ENCODE measurements at places on chromosomes 7 and 10.

DNA sequence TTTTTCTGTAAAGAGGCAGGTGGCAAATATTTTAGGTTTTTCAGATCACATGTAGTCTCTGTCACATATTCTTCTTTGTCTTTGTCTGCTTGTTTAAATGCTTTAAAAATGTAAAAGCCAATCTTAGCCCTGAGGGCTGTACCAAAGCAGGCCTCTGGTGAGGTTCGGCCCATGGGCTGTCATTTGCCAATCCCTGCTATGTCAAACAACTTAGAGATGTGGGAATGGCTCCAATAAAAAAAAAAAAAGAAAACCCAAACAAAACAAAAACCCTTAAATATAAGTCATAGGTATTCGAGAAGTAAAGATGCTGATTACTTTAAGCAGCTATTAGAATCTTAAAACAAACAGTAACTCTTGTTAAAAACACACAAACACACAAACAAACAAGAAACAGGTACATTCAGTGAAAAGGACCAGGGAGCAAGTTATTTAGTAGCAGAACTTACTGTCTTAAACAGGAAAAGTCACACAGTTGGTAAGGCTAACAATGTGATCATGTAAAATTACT is 61.4 kb upstream of the NAMPT start:
- no peak for DNase-seq

- DNase-seq, result no peak
These were observed 179.7 kb downstream of the ANK3 start for GRCh38 chr10:60209874-60210570.

DNA sequence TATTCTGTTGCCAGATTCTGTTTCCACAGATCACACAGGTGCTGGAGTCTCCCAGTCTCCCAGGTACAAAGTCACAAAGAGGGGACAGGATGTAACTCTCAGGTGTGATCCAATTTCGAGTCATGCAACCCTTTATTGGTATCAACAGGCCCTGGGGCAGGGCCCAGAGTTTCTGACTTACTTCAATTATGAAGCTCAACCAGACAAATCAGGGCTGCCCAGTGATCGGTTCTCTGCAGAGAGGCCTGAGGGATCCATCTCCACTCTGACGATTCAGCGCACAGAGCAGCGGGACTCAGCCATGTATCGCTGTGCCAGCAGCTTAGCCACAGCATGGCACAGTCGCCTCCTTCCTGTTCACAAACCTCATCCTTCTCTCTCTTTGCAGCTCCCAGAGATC is 237.5 kb upstream of the PRSS1 start:
- no peak for DNase-seq

DNA sequence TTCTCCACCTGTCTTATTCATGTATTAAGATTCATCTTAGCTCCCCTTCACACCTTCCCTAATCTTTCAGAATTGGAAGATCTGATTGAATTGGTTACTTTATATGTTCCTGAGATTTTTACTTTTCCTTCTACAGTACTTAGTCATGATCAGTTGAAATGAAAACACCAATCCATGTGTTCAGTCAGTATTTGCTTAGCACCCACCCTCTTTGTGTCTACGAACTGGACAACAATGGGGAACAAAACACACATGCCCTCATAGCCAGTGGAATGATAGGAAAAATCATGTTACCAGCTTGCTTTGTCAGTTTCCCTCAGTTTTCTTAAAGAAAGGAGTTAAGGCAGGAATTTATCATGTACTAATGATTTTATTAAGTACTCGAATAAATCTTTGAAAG is 2.0 kb downstream of the MASTL start:
- no peak for DNase-seq

GRCh38 chr7:158613481-158613880 is 25.9 kb upstream of the PTPRN2 start:
- no peak for DNase-seq

- peak; percentile 51 for DNase-seq
These were observed 526 bp downstream of the ZNF248 start for GRCh38 chr10:37856881-37857286.

GRCh38 chr7:128197989-128198580 is 43.0 kb upstream of the LEP start:
- DNase-seq, result no peak

GRCh38 chr10:60611291-60611747 is 167.0 kb upstream of the CDK1 start:
- DNase-seq, result no peak

GRCh38 chr7:26590709-26591108 is 273.7 kb downstream of the SKAP2 start:
- DNase-seq, result no peak

- no peak for DNase-seq
These were observed 3.2 kb upstream of the TMEM273 start for GRCh38 chr10:49191349-49191748.

- DNase-seq, result no peak
These were observed 1078.3 kb downstream of the NRG3 start for GRCh38 chr10:82953331-82953730.

GRCh38 chr7:94382746-94383145 is 11.9 kb upstream of the COL1A2 start:
- no peak for DNase-seq

DNA sequence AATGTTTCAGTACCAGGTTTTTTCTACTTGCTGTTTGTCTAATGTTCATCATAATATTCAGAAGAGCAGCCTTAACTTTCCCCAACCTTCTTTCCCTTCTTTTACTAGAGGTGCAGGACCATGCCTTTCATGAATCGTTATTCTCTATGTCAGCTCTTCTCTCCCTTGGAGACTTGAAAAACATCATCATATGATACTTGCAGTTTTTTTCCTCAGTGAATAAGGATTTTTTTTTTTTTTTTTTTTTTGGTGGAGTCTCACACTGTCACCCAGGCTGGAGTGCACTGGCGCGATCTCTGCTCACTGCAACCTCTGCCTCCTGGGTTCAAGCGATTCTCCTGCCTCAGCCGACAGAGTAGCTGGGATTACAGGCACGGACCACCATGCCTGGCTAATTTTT is 30.1 kb downstream of the SMNDC1 start:
- DNase-seq, result no peak

DNA sequence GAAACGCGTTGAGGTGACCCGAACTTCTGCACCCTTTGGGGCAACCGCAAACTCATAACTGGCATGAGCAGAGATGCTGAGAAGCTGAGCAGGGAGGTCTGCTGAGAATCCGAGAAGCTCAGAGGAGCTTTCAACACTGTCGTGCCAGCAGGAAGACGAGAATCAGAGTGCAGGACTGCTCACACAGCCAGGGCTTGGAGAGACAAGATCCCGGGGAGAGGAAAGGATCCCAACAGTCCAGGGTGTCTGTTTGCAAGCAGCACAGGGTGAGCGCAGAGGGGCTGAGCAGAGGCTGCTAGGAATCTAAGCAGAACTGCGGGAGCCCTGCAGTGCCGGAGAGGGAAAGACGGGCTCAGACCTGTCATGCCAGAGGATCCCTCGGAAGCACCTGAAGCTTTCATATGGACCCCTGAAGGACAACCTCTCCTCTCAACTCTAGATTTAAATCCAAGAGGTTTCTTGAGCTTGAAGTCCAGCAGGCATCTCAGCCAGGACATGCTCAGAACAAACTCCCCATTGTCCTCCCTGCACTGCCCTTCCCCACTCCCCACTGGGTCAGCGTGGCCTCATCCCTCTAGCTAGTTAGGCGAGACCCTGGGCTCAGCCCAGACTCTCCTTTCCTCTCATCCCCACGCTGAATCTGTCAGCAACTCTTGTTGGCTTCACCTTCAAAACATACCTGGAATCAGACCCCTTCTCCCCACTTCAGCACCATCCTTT is 40.7 kb downstream of the FOXL3 start:
- no peak for DNase-seq

DNA sequence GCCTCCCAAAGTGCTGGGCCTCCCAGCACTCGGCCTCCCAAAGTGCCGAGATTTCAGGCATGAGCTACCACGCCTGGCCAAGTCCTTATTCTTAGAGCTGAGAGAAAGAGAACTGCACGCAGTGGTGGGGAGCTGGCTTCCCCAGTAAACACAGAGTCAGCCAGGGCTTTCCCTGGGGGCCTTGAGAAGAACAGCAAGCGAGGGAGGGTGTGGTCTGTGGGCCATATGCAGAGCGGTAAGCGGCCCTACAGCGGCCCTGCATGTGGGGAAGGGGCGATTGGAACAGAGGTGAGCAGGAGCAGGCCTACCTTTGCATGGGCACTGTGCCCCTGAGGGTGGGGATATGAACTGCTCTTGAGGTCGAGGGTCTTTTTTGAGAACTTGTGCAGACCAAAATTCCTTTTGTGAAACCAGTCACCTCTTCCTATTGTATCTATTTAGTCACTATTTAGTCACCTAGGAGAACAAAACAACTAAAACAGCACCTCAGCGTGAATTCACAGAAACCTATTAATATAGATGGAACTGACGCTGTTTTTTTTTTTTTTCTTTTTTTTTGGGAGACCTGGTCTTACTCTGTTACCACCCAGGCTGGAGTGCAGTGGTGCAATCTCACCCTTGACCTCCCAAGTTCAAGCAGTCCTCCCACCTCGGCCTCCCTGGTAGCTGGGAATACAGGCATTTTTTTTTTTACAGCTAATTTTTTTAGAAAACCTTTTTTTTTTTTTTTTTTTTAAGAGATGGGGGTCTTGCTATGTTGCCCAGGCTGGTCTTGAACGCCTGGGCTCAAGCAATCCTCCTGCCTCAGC is 36.9 kb upstream of the SH2D4B start:
- no peak for DNase-seq

DNA sequence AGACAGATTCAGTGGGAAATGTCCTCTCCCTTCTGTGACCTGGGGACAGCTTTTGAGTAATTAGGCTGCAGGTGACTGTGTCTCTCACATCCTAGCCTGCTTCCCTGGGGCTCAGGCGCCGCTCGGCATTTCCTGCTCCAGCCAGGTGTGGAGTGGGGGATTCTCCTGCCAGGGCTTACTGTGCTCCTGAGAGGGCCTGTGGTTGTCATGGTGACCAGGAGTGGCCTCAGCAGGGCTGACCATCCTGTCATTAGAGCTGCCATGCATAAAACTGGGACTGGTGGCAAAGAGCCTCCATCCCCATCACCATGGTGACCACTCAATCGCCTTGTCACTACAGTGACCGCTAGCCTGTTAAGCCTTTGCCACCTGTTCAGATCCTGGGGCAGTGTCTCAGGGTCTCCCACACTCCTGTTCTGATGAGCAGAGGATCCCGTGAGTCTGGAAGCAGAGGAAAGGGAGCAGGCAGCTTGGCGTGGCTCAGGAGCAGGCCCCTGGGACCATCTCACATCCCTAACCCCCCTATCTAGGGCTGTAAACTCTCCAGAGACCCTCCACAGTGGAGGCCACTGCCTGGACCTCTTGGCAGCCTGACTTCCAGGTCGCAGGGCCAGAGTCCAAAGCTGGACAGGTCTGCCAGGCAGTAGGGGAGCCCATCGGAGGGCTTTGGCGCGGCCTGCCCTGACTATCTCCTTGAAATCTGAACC is at the start of gene GCK:
GCK (minus strand) TSS at position 154 of the 707 bp plus-strand sequence. CDS start 486 bp downstream, outside the sequence.
- DNase-seq, result no peak
